ENCODE measurements at places on chromosomes 5 and 9.

DNA sequence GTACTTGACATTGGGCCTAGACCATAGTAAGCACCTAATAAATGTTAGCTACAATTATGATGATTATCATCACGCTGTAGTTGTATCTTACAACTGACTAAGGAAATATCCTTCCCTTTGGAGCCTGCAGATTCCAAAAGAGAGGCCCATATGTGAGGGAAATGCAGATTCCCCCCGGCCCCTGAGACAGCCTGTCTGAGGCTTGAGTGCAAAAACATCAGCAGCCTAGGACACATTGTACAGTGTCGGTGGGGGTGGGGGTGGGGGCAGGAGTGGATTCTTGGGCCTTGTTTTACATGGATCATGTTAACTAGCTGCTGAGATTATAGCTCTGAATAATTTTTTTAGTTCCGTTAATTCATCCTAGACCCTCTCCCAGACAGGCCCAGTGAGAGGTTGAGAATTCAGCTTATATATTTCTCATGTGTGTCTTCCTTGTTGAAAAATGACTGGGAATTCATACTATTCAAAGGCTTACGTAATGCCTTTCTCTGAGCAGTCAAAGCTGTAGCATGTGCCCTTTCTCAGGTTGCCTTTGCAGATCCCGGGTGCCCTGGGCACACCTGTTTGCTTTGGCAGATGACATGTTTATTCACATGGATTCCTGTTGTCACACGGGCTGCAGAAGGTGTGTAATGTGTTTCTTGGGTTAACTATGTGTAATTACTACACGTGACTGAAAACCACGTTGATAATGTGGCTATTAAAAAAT, 262.8 kb downstream of the NR3C1 start:
- no peak for DNase-seq

GRCh38 chr9:21974722-21975409, 19.3 kb downstream of the CDKN2A start:
- DNase-seq, result peak; percentile 67

DNA sequence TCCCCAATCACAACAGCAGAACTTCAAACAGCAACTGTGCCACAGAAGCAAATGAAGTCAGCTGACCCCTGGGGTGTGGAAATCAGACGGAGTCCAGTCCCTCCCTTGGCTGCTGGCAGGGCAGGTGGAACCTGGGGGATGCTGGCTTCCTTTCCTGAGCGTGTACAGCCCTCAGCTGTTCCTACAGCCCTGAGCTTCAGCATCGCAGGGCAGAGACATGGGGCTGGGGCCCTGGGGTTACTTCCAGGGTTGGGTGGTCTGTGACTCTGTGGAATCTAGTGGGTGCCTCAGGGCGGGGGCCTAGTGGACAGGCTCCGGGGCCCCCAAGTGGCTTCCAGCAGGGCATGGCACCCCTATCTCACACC, 7.3 kb upstream of the RXRA start:
- DNase-seq, result no peak

DNA sequence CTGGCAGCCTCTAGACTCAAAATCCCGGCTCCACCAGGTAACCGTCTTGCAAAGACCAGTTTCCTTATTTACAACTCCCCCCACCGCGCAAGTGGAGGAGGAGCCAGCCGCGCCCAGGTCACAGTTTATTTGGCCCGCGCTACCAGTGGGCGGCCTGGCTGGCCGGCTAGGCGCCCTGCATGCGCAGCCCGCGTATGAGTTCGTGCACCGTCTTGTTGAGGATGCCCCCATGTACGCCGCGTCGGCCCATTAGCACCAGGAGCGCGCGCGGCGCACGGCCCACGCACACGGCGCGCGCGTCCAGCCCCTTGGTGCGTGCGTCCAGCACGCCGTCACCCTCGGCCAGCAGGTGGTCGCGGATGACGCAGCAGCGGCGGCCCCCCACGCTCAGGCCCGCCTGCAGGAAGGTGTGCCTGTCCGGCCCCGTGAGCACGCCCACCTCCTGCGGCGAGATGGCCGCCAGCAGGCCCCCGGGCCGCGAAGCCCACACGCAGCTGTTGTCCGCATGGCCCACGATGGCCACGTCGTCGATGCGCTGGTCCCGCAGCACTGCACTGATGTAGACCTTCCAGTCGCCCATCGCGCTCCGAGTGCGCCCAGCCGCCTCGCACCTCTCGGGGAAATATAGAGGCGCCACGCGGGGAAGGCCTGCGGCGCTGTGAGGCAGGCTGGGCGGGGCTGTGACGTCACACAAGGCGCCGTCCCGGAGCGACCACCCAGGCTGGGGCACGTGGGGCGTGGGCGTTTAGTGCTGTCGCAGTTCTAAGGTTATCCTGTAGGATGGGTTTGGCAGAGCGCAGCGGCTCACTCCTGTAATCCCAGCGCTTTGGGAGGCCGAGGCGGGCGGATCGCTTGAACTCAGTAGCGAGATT, at the start of gene PFN3:
Gene PFN3 (minus strand): TSS at position 665 of the 872 bp plus-strand sequence. CDS start 85 bp downstream, at position 580.
- peak; percentile 39 for DNase-seq

- peak; percentile 87 for DNase-seq
Measured at GRCh38 chr5:40796487-40796889, 1.7 kb downstream of the PRKAA1 start.

- DNase-seq, result no peak
Measured at GRCh38 chr9:133582501-133583045, 26.6 kb downstream of the FAM163B start.

DNA sequence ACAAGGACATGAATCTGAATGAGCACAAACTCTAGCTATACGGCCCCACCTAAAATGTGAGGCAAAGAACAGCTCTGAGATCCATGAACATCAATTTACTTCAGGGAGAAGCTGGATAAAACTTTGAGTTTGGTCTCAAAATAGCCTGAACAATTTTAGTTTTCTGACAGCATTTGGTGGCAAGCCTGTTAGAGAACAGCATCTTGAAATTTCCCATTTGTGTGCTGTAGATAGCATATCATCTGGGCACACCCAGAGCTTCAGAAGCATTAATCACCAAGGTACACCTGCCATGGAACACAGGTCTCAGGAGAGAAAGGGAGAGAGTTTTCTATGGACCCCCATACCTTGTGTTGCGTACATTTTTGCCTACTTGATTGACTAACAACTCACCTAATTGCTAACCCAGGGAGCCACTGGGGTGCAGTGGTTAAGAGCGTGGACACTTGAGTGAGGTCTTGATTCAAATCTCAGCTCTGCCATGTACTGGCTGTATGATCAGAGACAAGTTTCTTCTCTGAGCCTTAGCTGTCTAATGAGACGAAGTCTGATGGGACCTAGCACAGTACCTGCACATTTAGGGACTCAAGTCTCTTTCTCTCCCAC, 264.9 kb downstream of the PIK3R1 start:
- DNase-seq, result no peak

GRCh38 chr9:130138171-130138653, 34.0 kb upstream of the NCS1 start:
- peak; percentile 93 for DNase-seq

GRCh38 chr5:106854105-106854687, 816.5 kb downstream of the EFNA5 start:
- DNase-seq, result no peak

- no peak for DNase-seq
Measured at GRCh38 chr5:135441350-135441831, 5.8 kb downstream of the DCANP1 start.

DNA sequence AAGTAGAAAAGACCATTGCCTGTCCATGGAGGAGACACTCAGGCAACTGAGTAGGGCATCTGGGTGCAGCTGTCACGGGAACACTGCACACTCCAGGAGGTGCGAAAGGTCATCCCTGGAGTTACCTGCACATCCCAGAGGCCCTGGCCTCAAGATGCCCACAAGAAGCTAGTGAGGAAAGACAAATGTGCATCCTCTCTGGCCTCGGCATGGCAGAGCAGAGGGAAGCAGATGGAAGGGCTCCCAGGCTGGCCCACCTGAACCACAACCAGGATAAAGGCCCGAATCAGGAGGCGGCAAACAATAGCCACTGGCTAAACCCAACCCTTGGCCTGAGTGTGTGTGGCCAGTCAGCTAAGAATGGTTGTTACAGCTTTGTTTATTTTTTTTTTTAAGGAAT, 231.7 kb downstream of the SYK start:
- no peak for DNase-seq

GRCh38 chr5:64595031-64595855, 89.4 kb downstream of the RGS7BP start:
- DNase-seq, result no peak

GRCh38 chr9:74645007-74645639, 148.0 kb downstream of the RORB start:
- DNase-seq, result peak; percentile 21

- no peak for DNase-seq
Measured at GRCh38 chr9:136533775-136534157, 12.1 kb downstream of the NOTCH1 start.

GRCh38 chr9:92968081-92968480, 20.8 kb downstream of the FGD3 start:
- no peak for DNase-seq

GRCh38 chr9:89440548-89440947, 57.4 kb downstream of the SEMA4D start:
- no peak for DNase-seq

DNA sequence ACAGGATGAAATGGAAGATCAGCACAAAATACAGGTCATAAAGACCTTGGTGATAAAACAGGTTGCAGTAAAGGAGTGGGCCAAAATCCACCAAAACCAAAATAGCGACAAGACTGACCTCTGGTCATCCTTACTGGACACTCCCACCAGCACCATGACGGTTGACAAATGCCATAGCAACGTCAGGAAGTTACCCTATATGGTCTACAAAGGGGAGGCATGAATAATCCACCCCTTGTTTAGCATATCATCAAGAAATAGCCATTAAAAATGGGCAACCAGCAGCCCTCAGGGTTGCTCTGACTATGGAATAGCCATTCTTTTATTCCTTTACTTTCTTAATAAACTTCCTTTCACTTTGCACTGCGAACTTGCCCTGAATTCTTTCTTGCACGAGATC, 6.0 kb upstream of the NDUFB6 start:
- DNase-seq, result no peak

DNA sequence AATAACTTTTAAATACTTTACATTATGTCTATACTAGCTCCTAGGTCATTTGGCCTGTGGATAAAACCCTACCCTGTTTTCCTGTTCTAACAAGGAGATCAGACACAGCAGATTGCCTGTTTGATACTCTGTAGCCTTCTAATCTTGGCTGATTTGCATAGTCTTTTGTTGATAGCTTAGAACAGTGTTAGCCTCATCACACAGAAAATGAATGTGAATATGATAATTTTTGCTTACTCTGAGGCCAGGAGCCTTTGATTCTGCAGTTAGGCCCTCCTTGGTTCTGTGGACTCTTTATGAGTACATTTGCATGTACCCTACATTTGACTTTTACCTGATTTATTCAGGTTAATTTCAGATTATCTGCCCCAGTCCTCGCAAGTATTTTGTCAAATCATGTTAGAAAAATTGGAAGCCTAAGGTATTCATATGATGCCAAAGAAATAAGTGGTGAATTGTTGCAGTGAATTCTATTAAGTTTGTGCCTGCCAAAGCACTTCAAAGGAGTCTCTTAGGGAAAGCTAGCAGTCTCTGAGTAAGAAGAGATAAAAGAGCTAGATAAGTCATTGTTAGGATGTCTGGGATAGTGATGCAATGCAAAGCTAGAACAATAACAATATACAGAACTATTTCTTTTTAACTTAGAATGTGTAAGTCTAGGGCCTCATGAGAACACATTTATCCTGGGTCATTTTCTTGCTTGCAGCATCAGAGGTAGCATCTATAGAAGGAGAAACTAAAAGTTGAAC, 56.4 kb downstream of the SCAMP1 start:
- peak; percentile 86 for DNase-seq

- peak; percentile 17 for DNase-seq
Measured at GRCh38 chr5:96149546-96149945, 187.9 kb upstream of the ELL2 start.
